ENCODE measurements at places on chromosomes 12 and 14.

DNA sequence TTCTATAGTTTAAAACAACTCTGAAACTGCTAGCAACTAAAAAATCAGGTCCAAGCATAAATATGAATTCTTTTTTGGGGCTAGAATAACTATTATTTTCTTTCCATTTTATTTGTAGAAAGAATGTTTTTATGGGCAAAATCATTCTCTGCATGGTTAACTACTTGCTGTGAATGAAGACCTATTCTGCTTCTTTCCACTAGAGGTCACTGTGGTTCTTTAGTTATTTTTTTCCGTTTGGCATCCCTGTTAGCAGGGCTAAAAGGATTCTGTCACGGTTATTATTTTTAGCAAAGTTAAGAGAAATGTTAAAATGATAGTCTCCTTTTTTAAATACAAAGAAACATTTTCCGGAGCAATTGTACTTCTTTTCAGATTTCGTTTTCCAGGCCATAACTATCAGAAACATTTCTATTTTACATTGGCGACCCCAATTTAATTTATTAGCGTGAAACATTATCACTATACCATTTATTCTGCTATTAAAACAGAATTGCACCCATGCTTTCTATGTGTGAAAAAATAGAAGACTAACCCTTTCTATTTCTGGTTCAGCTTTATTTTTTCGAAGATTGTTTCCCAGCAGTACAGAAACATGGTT, 404.8 kb downstream of the ATP23 start:
- peaks cover 2% of the 10 kb centered on the region for H3K4me1 ChIP-seq
- no peaks in the 10 kb centered on the region for H3K27me3 ChIP-seq
- H3K27ac ChIP-seq = no peak overlapping the region
- H3K36me3 ChIP-seq = no peaks in the 10 kb centered on the region
- peak; percentile 60 for DNase-seq
- H3K4me3 ChIP-seq = no peak overlapping the region

DNA sequence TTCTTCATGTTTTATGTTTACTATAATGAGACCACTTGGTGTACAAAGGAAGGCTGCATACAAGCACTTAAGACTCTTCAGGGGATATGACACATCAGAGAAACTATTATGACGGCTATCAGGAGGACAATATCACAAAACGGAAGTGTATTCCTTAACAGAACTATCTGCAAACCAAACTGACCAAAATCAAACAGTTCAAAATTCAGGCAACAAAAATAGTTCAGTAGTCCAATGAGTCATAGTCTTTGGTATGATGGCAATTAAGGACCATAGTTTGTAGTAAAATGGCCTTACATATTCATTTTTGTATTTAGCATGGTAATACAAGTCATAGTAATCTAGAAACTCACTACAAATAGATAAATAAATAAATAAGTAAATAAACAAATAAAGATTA, 1638.7 kb upstream of the SEL1L start:
- H3K4me3 ChIP-seq = no peak overlapping the region
- no peaks in the 10 kb centered on the region for H3K4me1 ChIP-seq
- H3K27ac ChIP-seq = no peak overlapping the region
- H3K36me3 ChIP-seq = no peaks in the 10 kb centered on the region

DNA sequence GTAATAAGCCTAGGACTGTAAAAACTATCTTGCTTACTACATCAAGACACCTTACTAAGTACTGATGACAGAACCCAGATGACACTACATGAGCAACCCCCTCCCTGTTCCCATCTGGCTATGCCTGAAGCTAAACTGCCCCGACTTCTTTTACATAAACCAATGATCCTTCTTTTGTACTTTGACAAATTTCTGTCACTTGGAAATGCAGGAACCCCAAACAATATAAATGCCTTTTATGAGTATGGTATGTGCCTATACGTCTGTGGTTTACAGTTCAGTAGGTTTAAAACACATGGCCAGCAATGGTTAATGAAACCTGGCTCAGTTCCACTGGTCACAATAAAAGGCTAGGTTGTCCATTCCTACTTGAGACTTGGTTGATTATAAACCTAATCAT, 6.1 kb downstream of the SYCP3 start:
- H3K27ac ChIP-seq = no peak overlapping the region
- H3K4me3 ChIP-seq = no peak overlapping the region
- no peaks in the 10 kb centered on the region for H3K27me3 ChIP-seq
- no peak for DNase-seq
- no peaks in the 10 kb centered on the region for H3K4me1 ChIP-seq

- H3K4me3 ChIP-seq = no peak overlapping the region
- peaks cover 22% of the 10 kb centered on the region for H3K4me1 ChIP-seq
- DNase-seq = no peak
- H3K27me3 ChIP-seq = peaks cover 76% of the 10 kb centered on the region
Observed at GRCh38 chr14:99267837-99268781, 3.9 kb downstream of the BCL11B start.

- no peak overlapping the region for H3K4me3 ChIP-seq
- H3K4me1 ChIP-seq = peaks cover 1% of the 10 kb centered on the region
Observed at GRCh38 chr14:99853206-99853605, 60.0 kb downstream of the EML1 start.

DNA sequence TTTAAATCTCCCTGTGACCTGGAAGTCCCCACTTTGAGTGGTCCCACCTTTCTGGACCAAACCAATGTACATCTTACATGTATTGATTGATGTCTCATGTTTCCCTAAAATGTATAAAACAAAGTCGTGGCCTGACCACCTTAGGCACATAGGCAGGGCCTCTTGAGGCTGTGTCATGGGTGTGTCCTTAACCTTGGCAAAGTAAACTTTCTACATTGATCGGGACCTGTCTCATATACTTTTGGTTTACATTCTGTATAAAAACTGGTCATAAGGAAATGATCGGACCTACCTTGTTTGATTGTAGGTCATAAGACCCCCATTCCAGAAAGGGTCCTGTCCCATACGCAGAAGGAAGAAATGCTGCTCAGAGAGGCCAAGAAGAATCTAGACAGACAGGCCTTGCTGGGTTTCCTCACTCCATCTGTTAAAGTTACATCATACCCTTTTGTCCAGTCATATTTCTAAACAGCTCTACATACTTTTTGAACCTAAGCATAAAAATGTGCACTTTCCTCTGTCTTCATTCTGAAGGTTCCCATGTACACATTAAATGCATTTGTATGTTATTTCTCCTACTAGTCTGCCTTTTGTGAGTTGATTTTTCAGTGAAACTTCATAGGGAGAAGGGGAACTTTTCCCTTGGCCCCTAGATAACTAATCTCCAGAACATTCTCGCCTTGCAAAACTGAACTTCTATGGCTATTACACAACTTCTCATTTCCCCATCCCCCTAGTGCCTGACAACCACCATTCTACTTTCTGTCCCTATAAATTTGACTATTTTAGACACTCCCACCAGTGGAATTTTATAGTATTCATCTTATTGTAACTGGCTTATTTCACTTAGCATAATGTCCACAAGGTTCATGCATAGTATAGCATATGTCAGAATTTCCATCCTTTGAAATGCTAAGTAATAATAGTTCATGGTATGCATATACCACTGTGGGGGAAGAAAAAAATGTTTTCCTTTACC, 30.2 kb upstream of the CPM start:
- no peaks in the 10 kb centered on the region for H3K36me3 ChIP-seq
- no peaks in the 10 kb centered on the region for H3K4me1 ChIP-seq
- no peak overlapping the region for H3K4me3 ChIP-seq
- no peaks in the 10 kb centered on the region for H3K27me3 ChIP-seq

- H3K27me3 ChIP-seq = no peaks in the 10 kb centered on the region
- peak; percentile 92 for DNase-seq
- H3K36me3 ChIP-seq = no peaks in the 10 kb centered on the region
- no peak overlapping the region for H3K4me3 ChIP-seq
Observed at GRCh38 chr14:87133073-87133801, 859.7 kb downstream of the GALC start.

- H3K4me3 ChIP-seq = no peak overlapping the region
- H3K4me1 ChIP-seq = peaks cover 2% of the 10 kb centered on the region
- H3K27ac ChIP-seq = no peak overlapping the region
- DNase-seq = peak; percentile 27
- H3K36me3 ChIP-seq = no peaks in the 10 kb centered on the region
- H3K27me3 ChIP-seq = no peaks in the 10 kb centered on the region
Observed at GRCh38 chr14:87745507-87746118, 247.4 kb downstream of the GALC start.

DNA sequence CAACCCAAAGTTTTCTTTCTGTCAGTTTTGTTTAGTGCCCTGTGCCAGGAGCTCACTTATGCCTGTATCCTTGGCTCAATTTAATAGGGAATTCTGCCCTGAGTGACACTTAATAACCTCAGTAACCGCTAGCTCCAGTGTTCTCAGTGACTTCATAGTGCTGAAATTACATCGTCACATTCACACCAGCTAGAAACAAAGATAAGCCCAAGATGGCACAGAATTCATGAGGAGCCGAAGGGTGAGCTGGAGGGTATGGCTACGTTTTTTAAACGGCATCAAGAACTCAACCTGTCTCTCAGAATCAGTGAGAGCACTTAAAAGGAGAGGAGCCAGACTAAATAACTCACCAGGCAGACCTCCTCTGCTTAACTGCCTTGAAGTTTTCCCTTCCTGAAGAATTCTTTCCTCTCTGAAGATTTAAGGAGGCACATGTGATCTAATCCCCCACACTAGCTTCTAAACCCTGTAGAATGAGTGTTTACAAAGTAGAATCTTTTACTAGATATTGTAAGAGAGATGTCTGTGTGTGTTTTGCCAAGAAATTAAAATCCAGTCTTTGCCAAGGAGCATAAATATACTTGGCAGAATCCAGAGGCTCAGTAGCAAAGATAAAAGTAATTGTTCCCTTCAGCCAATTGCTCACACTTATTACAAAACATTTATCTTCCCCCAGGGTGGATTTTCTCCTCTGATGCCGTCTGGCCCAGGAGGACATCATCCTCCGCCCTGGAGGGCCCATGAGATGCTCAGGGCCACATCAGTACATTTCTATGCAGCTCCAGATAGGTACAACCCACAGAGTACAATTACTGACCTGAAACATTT, 37.3 kb downstream of the PTGER2 start:
- peaks cover 10% of the 10 kb centered on the region for H3K4me1 ChIP-seq
- H3K27me3 ChIP-seq = no peaks in the 10 kb centered on the region
- H3K36me3 ChIP-seq = no peaks in the 10 kb centered on the region
- H3K27ac ChIP-seq = peak overlapping the region; percentile 91
- DNase-seq = peak; percentile 73

- DNase-seq = no peak
- peaks cover 29% of the 10 kb centered on the region for H3K4me1 ChIP-seq
- H3K27me3 ChIP-seq = peaks cover 60% of the 10 kb centered on the region
- peaks cover 3% of the 10 kb centered on the region for H3K36me3 ChIP-seq
- H3K27ac ChIP-seq = no peak overlapping the region
Observed at GRCh38 chr14:37585101-37585511, 9.9 kb downstream of the FOXA1 start.

GRCh38 chr14:75497191-75497590, 25.1 kb upstream of the BATF start:
- no peaks in the 10 kb centered on the region for H3K36me3 ChIP-seq
- no peak for DNase-seq
- H3K4me1 ChIP-seq = no peaks in the 10 kb centered on the region
- no peak overlapping the region for H3K4me3 ChIP-seq
- H3K27ac ChIP-seq = no peak overlapping the region

- no peaks in the 10 kb centered on the region for H3K27me3 ChIP-seq
- H3K36me3 ChIP-seq = no peaks in the 10 kb centered on the region
- no peak for DNase-seq
- peaks cover 2% of the 10 kb centered on the region for H3K4me1 ChIP-seq
- no peak overlapping the region for H3K27ac ChIP-seq
- H3K4me3 ChIP-seq = no peak overlapping the region
Observed at GRCh38 chr12:45708901-45709300, 20.6 kb upstream of the ARID2 start.

GRCh38 chr14:81166121-81166520, 54.6 kb downstream of the GTF2A1 start:
- H3K36me3 ChIP-seq = no peaks in the 10 kb centered on the region
- no peak for DNase-seq
- H3K27ac ChIP-seq = no peak overlapping the region
- H3K27me3 ChIP-seq = no peaks in the 10 kb centered on the region
- H3K4me1 ChIP-seq = peaks cover 8% of the 10 kb centered on the region

DNA sequence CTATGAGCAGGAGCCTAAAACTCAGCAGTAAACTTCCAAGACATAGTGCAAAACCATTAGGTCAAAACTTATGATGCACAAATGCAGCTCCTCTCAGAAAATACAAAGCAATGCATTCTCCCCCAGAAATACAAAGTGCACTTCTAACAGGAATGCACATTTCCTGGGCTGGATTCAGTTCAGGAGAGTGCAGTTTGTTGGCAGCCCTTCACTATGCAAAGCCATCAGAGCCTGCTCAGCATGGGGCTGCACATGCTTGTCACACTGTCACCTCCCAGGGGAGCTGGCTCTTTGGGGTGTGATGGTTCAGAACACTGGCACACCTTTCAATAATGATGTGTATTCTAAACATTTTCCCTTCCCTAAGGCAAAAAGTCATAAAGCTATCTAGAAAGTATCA, 110.4 kb downstream of the KCNK10 start:
- no peak for DNase-seq
- no peaks in the 10 kb centered on the region for H3K27me3 ChIP-seq
- H3K4me3 ChIP-seq = no peak overlapping the region
- no peaks in the 10 kb centered on the region for H3K4me1 ChIP-seq
- no peaks in the 10 kb centered on the region for H3K36me3 ChIP-seq

DNA sequence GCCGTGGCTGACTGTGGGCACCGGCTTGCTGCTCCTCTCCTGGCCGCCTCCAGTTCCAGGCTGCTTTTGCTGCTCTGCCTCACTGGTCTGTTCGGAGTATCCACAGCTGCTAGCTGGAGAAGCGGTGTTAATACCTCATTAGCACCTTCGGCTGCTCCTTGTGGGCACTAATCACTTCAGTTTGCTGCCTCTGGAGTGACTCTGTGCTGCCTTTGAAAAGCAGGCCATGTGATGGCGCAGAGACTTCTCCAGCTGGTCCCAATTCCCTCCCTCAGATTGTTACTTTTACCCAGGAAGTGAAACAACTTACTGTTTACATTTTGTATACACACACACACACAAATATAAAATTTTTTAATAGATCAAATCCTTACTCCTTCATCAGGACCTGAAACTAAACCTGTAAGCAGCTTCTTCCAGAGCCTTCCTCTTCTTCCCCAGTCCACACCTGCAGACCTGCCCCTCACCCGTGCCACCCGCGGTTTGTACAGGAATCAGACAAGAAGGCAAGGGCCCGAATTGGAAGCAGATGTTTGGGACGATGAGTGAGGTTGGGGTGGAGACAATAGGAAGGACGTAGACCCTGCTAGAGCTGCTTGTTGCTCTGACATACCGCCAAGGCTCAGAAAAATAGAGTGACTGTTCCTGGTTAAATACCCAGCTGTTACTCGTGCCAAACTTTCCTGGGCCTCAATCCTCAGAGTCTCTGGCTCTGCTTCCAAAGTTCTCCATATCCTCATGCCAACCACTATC, 41.5 kb upstream of the LTBP2 start:
- peaks cover 19% of the 10 kb centered on the region for H3K4me1 ChIP-seq
- no peaks in the 10 kb centered on the region for H3K27me3 ChIP-seq
- H3K27ac ChIP-seq = no peak overlapping the region
- no peak for DNase-seq

- peak; percentile 37 for DNase-seq
- H3K4me3 ChIP-seq = no peak overlapping the region
- no peaks in the 10 kb centered on the region for H3K36me3 ChIP-seq
- H3K27ac ChIP-seq = no peak overlapping the region
- H3K4me1 ChIP-seq = peaks cover 36% of the 10 kb centered on the region
- H3K27me3 ChIP-seq = peaks cover 29% of the 10 kb centered on the region
Observed at GRCh38 chr12:131830914-131831571, 2.9 kb downstream of the MMP17 start.

All from mesenchymal stem cell (in vitro differentiated cells and primary cell).